ENCODE measurements at places on chromosomes 5 and 9. TPM values are rescaled to one million over a fixed set of nuclear protein-coding genes. Genes with fewer than 3 reads are reported as not detected.

SLC36A3 gene
- not detected for total RNA-seq

GPR150 gene
- 1.2 TPM for total RNA-seq

DNA sequence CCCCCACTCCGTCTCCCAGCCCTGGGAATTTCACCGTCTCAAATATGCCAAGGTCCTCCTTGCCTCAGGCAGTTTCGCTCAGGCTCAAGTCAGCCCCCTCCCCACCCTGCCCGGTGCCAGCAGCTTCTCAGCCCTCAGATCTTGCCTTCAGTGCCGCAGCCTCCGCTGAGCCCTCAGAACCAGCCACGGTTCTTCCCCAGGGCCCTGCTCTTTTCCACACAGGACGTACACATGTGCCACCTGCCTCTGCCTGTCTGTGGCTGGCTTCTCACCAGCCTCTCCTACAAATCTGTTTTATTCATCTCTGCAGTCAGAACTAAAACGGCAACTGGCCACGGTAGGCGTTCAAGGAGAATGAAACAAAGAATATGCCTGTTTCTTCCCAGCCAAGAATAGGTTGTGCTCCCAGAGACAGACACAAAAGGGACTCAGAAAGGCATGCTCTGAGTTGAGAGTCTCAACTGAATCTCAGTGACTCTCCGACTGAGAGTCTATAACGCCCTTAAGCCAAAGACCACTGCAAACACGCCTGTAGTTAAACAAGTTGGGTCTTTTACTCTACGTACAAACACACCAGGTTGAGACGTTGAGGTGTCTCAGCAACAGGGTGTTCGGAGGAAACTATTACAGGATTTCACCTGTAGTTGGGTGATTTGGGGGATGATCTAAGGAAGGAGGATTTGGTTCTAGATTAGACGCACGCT lies 10.6 kb upstream of the GRIN1 start:
- peak; percentile 41 for DNase-seq

COL27A1 gene
- 0.15 TPM for total RNA-seq

RNF208 gene
- total RNA-seq, result 2.7 TPM

- DNase-seq, result no peak
Measured at GRCh38 chr9:69104830-69105527, 69.1 kb upstream of the TJP2 start.

BTNL9 gene
- not detected for total RNA-seq

- no peak for DNase-seq
Measured at GRCh38 chr5:50794812-50795211, 128.4 kb downstream of the PARP8 start.

DNA sequence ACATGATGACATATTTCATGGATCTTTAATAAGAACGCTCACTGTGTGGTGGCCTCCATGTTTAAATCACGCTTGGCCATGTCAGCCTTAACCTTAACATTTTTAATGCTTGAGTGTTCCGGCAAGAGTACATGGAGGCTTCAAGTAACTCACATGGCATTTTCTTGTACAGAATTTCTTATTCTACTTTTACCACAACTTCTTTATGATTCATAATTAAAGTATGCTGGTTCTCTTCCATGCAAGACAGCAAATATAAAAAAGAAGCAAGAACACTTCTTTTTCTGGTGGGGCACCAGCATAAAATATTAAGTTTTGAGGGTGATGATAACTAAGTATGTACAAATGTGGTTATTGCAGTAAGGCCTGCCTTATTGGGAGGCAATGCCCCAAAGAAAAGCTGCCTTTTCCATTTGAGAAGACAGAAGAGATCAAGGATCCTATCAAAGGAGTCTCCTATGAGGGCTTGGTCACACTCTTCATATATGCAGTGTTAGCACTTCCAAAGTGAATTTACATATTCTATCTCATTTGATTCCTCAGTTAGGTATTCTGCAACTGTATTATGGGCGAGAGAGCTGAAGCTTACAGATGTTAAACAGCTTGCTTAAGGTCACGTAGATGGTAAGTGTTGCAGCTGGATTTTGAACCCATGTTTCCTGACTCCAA lies 382.7 kb upstream of the MEF2C start:
- DNase-seq, result no peak

SLC36A2 gene
- not detected for total RNA-seq

GARIN3 gene
- total RNA-seq, result not detected
